ENCODE measurements at places on chromosomes 12 and 14.

GRCh38 chr12:65335981-65336380 is 57.5 kb downstream of the MSRB3 start:
- peak; percentile 51 for DNase-seq

GRCh38 chr14:74275241-74275841 is 27.4 kb downstream of the ABCD4 start:
- DNase-seq = peak; percentile 93

GRCh38 chr12:56947633-56948456 is 9.6 kb downstream of the RDH16 start:
- DNase-seq = peak; percentile 8

GRCh38 chr14:45526715-45527549 is 273.9 kb upstream of the MIS18BP1 start:
- DNase-seq = no peak

GRCh38 chr14:93901813-93902212 is 25.3 kb upstream of the FAM181A start:
- no peak for DNase-seq

GRCh38 chr12:104535369-104535768 is 78.6 kb downstream of the CHST11 start:
- DNase-seq = peak; percentile 39

DNA sequence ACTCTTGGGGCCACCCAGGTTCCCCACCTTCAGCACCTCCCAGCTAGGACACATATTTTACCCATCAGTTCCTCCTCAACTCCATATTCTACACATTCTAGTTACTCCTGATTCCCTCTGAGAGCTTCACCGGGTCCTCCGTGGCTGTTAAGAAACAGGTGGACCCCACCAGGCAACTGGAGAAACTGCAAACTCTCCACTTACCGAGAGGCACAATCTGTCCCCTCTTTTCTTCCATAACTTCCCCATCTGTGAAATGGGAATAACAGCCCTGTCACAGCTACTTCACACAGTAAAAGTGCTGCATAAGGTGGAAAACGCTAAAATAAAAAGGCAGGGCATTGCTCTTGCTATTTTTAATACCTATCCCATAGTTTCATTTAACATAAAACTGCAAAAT is 1.5 kb downstream of the SLC7A8 start:
- DNase-seq = no peak

DNA sequence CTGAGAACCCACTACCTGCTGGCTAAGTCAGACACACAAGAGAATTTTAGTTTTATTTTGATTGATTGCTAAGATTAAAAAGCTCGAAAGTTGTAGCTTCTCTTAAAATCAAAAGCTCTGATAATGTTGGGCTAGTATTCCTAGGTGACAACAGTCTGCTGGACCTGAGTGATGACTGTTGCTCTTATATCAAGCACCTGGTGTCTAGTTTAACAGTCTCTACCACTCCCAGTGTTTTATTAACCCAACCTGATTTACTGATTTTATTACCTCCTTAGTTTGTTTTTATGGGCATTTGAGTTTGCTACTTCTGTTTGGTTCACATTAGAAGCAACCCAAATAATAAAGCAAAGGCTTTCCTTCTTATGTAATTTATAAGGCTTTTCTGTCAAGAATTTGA is 41.8 kb downstream of the ATP6V1D start:
- no peak for DNase-seq

DNA sequence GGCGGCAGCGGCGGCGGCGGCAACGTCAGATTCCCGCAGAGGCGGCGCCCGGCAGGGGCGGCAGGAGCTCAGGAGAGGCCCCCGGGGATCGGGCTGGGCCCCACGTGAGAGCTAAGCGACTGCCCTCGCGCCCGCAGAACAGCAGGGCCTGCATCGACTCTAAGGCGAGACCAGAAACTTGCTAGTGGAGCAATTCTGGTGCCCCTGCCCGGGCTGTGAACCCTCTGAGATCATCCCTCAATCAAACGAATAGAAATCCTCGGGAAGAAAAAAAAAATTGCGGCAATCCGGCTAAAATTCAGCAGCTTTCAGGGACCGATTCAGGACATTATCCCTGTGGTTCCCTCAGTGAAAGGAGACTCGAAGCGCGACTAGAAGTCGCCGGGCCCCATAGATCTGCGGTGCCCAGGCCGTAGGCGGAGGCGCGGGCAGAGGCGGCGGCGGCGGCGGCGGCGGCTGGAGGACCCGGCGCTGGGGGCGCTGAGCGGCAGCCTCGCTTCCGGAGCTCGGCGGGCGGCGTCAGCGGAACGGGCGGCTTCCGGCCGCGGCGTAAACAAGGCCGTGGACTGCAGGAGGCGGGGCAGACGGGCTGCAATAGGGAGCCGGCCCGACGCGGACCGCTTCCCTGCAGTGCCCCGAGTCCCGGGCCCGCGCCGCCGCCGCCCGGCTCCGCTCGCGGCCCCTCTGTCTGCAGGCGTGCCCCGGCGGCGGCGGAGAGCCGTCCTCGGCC is at the start of gene KLHDC2:
Gene KLHDC2 (plus strand): TSS at position 583 of the 730 bp plus-strand sequence. CDS start 316 bp downstream, outside the sequence.
- peak; percentile 82 for DNase-seq

DNA sequence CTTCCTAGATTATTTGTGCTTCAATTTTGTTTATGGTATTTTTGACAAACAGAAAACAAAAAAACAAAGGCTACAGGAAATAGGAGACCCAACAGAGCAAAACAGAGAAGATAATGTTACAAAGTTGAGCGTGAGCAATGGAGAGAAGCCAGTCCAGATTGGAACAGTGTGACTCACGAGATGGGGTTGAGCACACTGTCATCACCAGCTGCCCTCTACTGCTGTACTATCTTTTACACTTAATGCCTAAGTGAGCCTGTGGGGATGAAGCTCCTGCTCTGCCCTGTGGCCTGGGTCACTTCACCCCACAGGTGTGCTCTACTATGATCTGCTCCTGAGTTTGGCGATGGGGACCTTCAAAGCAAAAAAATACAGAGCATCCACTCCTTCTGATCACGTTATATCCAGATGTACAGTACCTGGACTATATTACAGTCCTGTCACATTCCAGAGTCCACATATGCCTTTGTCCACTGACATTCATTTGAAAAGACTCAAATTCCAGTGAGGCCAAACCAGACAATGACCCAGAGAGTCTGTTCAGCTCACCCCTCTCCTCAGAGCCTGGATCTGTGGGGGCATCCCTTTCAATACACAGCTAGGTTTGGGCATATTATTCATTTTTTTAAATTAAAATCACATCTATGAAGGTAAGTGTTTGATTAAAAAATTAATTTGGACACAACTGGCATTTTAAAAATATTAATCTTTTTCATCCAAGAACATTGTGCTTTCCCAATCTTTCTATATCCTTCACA is 4.4 kb downstream of the IPO8 start:
- DNase-seq = peak; percentile 72

DNA sequence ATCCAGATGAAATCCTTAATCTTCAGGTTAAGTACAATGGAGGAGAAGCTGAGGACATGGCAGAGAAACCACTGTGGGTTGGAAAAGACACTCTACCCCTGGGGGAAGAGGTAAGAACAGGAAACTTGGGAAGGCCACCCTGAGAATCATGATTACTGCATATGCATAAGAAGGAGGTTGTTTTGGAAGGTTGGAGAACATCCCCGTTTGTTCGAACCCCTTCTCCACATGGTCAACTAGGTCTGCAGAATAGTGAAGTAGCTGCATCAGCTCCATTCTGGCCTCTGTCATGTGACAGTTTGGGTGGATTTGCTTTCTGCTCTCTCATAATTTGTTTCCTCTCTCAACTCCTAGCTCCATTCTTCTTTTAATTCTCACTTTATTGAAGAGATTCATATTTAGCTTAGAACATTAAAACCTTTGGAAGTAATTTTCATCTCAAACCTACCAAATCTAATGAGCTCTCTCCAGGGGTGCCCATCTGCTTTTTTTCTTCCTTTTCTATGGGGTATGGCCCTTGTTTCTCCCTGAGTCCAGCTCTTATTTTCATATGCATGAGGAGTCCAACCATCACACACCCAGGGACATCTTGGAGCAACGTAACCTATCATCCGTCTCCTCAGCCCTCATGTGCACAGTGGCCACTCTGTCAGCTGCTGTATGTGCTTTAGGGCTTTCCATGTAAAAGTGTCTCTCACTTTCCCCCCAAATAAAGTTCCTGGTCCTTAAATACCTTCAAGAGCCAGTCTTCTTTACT is 820.3 kb downstream of the TMEM121 start:
- no peak for DNase-seq

DNA sequence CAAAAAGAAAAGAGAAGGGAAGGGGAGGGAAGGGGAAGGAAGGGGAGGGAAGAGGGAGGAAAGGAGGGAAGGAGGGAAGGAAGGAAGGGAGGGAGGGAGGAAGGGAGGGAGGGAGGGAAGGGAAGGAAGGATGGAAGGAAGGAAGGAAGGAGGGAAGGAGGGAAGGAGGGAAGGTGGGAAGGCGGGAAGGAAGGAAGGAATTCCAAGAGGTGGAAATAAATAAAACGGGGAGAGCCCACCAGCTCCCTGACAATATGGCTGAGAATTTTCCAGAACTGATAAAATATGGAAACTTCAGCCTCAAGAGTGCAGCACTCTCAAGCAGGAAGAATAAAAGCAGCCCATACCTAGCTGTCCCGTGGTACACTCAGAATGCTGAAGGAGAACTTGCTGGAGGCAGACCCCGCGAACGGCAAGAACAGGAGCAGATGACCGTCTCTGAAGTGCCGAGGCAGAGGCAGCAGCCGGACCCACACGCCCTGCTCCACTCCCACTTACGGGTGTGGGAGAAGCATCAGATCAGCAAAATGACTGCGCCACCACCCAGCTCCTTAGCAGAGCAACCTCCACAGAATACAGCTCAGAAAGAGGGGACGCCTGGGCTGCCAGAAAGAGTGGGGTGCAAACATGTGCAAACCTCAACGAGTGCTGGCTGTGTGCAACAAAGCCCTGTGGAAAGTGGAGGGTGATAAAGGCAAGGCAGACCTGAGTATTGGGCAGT is 34.1 kb upstream of the INF2 start:
- no peak for DNase-seq

- DNase-seq = peak; percentile 34
Measured at GRCh38 chr12:4918950-4919660, 9.4 kb downstream of the KCNA1 start.

DNA sequence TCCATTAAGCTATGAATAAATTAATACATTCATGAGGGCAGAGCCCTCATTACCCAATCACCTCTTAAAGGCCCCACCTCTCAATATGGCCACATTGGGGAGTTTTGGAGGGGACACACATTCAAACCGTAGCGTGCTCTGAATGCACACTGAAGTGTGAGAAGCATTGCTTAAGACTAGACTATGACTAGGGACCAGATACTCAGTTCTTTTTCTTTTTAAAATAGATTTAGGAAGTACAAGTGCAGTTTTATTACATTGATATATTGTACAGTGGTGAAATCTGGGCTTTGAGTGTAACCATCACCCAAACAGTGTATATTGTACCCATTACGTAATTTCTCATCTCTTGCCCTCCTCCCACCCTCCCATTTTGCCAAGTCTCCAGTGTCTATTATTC is 21.0 kb upstream of the JDP2 start:
- no peak for DNase-seq

DNA sequence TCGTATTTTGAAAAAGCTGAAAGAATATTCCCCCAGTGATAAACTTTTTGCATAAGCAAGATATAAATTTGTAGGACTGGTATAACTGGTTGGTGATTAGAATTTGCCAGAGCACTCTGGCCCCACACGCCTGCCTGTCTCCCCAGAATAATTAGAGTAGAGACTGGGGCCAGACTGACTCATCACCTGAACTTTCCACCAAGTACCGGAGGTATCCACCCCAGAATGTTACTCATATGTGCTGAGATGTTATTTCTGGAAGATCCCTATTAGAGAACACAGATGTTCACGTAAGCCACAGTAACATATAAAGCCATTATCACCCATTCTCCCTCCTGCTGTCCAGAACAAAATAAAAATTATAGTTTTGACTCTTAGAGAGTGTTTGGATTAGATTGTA is 49.5 kb upstream of the PIWIL1 start:
- DNase-seq = no peak

DNA sequence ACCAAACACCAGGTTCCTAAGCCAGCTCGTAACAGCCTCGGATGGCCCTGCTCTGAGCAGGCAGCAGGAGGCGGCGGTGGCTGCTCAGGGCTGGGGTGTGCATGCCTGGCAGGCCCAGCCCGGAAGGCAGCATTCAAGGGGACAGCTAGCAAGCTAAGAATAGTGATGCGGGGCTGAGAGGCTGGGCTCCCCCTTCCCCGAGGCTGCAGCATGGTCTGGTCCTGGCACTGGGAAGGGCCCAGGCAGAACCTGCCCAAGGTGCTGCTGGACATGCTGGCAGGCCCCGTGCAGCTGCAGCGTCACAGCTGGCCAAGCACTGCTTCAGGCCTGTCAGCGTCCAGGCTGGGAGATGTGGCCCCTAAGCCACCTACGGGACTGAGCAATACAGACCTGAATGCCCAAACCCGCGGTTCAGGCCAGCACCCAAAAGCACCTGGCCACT is 26.4 kb upstream of the NUDT14 start:
- no peak for DNase-seq

GRCh38 chr12:74370608-74371216 is 166.9 kb upstream of the ATXN7L3B start:
- DNase-seq = no peak

- no peak for DNase-seq
Measured at GRCh38 chr14:64605926-64606685, 56.3 kb downstream of the PPP1R36 start.

DNA sequence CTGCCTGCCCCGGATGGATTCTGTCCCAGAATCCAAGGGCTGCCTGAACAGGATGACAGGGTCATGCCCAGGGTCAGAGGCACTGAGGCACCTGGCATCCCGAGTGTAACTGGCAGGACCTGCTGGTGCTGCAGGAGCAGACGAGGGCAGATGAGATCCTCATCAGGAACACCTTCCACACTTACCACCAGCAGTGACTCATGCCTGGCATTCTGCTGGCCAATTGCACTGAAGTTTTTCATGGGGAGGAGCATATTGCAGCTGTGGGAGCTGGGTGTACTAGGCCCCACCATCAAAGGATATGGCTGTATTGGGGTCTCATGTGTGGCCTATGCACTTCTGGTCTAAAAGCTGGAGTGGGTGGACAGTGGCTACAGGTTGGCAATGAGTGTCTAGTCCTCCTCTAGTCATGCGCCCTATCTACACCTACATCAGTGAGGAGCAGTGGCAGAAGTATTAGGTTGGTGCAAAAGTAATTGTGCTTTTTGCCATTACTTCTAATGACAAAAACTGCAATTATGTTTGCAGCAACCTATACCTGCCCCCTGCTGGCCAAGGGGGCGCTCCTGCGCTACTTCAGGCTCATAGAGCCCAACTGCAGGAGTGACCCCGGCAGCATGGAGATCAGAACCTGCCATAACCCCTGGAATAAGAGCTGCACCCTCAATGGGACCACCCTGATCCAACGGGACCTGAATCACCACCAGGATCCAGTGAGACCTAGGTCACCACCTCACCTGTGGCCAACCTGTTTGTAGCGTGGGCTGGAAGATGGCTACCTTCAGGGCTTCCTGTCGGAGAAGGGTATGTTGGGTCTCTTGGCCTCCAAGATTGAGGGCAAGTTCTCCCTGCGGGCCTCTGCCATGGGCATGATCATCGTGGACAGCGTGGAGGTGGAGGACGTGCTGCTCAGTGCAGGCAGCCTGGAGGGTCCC is 8.0 kb upstream of the C12orf42 start:
- no peak for DNase-seq

- DNase-seq = no peak
Measured at GRCh38 chr14:61343991-61344405, 22.6 kb downstream of the PRKCH start.

GRCh38 chr14:22059201-22059600 is 385.6 kb upstream of the OR4E1 start:
- no peak for DNase-seq
